ENCODE measurements at places on chromosomes 3 and 15.

DNA sequence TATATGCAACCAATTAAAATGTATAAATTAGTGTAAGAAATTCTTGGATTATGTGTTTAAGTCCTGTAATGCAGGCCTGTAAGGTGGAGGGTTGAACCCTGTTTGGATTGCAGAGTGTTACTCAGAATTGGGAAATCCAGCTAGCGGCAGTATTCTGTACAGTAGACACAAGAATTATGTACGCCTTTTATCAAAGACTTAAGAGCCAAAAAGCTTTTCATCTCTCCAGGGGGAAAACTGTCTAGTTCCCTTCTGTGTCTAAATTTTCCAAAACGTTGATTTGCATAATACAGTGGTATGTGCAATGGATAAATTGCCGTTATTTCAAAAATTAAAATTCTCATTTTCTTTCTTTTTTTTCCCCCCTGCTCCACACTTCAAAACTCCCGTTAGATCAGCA lies 65.4 kb upstream of the ACAD9 start:
- DNase-seq: no peak

DNA sequence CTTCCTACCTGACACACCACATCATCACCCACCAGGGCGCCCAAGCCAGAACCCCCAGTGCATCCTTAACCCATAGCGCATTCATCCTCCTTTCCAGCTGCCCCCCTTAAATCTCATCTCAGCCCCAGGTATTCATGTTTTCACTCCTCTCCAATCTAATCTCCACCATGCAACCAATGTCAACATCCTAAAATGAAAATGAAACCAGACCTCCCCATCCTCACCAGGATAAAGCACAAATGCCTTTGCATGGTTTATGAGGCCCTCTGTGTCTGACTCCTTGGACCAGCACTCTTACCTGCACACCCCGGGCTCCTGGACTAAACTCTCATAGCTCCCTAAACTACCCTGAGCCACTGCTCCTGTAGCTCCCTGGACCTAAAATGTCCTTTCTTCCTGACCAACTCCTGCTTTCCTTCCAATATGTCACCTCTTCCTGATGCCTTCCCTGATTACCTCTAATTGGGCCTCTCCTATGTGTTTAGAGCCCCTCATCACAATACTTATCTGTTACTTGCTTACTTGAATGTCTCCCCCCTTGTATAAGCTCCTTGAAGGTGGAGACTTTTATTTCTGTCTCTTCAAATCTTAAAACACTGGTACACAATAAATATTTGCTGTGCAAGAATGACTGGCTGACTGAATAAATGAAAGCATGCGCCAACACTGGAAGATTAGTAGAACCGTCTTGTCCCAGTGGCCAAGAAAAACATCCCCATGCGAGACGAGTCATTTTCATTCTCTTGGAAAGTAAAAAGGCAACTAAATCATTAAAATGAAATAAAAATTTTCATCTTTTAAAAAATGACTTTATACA lies 142.5 kb downstream of the XXYLT1 start:
- no peak for DNase-seq

- DNase-seq: no peak
These were observed 11.4 kb downstream of the CLK3 start for GRCh38 chr15:74626752-74627692.

GRCh38 chr15:71303977-71304376 lies 188.7 kb downstream of the THSD4 start:
- no peak for DNase-seq

- DNase-seq: no peak
These were observed 47.4 kb upstream of the MKRN3 start for GRCh38 chr15:23518104-23518503.

GRCh38 chr15:77983091-77983707 lies 94.3 kb downstream of the TBC1D2B start:
- DNase-seq: no peak

DNA sequence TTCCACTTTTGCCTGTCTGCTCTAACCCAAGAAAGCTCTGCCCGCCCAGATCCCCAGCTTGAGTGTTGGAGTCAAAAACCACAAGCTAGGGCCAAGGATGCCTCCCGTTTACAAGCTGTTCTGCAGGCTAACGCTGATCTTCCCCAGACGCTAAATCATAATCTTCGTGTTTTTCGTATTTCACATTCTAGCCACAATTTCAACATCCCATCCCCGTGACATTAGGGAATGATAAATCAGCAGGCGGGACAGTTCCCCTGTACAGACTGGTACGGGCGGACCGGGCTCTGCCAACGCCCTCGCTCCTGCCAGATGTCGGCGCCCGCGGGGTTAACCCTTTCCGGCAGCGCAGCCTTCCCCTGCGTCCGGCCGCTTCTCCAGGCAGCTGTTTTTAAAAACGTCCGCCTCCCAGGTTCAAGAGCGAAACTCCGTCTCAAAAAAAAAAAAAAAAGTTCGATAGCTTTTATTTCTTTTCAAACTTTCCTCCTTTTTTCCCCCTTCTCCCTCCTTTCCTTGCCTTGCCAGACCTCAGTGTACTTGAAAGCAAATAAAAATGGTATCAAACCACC lies 81.0 kb upstream of the BNC1 start:
- no peak for DNase-seq

- no peak for DNase-seq
These were observed 398.5 kb downstream of the ROBO1 start for GRCh38 chr3:79369306-79369705.

DNA sequence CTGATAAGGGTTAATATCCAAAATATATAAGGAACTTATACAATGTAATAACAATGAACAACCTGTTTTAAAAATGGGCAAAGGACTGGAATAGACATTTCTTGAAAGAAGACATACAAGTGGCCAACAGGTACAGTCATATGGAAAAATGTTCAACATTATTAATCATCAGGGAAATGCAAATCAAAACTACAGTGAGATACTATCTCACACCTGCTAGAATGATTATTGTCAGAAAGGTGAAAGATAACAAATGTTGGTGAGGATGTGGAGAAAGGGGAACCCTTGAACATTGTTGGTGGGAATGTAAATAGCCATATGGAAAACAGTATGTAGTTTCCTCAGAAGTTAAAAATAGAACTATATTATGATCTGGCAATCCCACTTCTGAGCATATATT lies 20.4 kb downstream of the GOLM2 start:
- DNase-seq: no peak

DNA sequence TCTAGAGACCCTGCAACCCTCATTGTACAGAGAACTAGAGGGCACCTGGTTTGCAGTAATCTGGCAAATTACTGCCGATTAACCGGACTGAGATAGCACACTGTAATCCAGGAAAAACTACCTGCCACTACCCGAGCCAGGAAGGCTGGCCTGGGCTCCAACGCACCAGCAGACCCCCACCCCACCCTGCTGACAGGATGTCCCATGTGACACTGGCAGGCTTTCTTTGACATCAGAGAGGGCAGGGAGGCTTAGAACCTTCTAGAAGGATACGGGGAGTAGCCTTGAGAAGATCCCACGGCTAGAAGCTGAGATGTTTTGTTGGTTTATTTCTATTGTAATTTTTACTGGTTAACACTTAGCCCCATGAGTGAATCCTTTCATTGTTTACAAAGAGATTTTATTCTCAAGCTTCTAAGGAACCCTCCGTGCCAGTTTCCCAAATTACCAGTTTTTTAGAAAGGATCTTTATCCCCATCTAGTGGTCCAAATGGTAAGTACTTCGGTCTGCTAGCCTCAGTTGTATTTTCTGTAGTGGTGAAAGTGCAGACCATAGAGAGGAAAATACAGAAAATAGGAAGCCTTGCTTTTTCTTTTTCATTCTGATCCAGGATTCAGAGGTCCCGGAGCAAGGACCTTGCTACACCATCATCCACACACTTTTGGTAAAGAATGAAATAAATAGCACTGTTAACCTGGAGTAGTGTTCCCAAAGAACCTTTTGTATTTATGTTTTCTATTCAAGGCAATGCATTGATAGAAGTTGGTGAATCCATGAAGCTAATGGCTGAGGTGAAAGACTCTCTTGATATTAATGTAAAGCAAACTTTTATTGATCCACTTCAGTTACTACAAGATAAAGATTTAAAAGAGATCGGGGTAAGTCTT lies 81.9 kb upstream of the ADAMTSL3 start:
- DNase-seq: peak; percentile 8

GRCh38 chr3:70558956-70559355 lies 246.5 kb upstream of the MDFIC2 start:
- no peak for DNase-seq

DNA sequence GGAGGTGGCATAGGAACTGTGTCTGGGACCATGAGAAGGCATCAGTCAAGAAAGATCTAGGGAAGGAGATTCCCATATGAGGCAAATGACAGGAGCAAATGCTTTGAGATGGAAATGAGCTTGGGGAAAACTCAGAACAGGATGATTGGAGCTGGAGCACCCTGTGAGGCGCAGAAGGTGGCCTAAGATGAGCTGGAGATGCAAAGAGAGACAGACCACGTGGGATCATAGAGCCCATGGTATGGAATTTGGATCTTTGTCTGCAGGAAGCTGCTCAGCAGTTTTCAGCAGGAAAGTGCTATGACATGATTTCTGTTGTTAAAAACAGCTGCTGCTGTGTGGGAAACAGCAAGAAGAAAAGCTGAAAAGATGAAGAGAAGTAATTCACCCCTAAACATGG lies 310.6 kb downstream of the MAGI1 start:
- no peak for DNase-seq

GRCh38 chr3:129207479-129207878 lies 23.8 kb upstream of the CNBP start:
- no peak for DNase-seq

- no peak for DNase-seq
These were observed at the start of gene ST8SIA2 for GRCh38 chr15:92393071-92393979. Gene ST8SIA2 (plus strand): TSS chr15:92393881. CDS start chr15:92394065, 184 bp downstream.

DNA sequence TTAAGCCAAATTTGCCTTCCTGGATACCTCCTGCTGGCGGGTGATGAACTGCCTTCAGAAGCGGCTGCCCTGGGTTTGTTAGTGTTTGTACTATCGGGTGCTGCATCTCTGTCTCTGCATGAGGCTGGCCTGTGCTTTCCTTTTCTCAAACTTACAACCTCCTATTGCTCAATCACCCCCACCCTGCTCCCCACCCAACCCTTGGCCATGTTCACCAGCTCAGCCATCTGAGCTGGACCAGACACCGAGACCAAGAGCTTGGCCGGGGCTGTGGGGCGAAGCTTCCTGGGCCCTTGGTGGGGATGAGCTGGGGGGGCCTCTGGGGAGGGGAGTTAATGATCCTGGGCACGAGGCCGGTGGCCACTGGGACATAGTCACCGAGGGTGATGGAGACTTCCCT lies 16.8 kb upstream of the FBLN2 start:
- no peak for DNase-seq

GRCh38 chr3:30970183-30970582 lies 75.7 kb upstream of the GADL1 start:
- no peak for DNase-seq

DNA sequence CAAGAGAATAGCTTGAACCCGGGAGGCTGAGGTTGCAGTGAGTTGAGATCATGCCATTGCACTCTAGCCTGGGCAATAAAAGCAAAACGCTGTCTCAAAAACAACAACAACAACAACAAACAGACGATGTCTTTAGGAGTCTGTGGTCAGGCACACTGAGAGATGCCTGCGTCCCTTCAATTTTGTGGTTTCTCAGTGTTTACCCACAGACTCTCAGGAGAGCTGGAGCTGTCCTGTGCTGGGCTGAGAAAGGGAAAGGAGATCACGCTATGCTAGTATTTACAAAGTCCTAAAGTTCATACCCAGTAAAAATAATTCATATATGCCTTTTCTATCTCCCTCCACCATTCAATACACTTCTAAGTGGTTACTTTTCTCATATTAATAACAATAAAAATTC lies 6.3 kb downstream of the LAMP3 start:
- DNase-seq: no peak

DNA sequence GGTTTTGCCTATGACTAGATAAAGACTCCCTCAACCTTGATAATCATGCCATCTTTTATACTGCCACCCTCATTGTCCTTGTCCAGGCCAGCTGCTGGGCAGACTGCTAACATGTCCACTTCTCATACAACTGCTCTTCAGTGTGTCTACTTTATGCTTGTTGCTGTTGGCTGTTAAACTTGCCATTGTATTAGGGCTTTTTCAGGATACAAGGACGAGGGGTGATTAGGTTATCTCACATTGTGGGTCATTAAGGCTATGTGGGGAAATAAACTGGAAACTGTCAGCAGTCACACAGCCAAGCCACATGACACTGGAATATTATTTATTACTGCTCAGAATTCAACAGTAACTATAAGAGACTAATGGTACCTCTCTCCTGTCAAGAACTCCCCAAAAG lies 36.1 kb downstream of the STARD9 start:
- no peak for DNase-seq

GRCh38 chr3:132318451-132318850 lies 1.2 kb downstream of the ACP3 start:
- no peak for DNase-seq

- no peak for DNase-seq
These were observed 13.8 kb downstream of the AVEN start for GRCh38 chr15:34025252-34025651.

- no peak for DNase-seq
These were observed 44.6 kb upstream of the POLG start for GRCh38 chr15:89379251-89379695.

DNA sequence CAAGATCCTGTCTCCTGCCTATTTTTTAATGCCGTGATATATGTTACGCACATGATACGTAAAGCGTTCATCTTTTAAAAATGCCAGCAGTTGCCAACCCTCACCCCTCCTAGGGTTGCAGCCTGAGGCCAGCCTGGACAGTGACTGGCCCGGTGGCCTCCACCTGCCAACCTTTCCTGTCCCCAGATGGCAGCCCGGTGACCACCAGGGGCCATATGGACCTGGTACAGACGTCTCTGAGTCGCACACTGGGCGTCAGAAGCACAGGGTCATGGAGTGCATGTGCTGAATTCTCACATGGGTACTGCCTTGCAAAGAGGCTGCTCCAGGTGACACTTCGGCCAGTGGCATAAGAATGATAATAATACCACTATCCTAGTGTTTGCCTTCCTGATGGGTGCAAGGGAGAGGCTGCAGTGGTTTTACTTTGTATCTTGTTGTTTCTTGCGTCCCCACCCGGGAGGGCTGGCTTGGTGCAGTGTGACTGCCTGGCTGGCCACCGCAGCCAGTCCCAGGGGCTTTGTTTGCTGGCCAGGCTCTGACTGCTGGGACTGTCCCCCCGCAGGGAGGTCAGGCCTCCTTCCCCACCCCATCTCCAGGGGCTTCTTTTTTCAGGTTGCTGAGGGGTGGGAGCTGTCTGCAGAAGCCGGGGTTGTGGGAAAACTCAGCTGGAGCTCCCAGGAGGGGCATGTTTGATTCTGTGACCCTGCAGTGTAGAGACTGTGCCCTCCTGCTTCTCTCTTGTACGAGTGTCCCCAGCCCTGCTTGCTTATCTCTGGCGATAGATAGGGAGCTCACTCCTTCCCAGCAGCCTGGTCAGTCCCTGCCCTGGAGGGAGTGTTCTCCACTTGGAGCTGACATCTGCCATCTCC lies 16.9 kb downstream of the FBLN2 start:
- DNase-seq: peak; percentile 17

GRCh38 chr3:148223266-148223665 lies 474.4 kb upstream of the AGTR1 start:
- DNase-seq: no peak

Data from erythroblast (primary cell).